Brain microvascular endothelial cell (primary cell): ENCODE measurements at places on chromosomes 4 and X.
A peak's percentile ranks its signal among the peaks of the same experiment; 100 is the strongest.

DNA sequence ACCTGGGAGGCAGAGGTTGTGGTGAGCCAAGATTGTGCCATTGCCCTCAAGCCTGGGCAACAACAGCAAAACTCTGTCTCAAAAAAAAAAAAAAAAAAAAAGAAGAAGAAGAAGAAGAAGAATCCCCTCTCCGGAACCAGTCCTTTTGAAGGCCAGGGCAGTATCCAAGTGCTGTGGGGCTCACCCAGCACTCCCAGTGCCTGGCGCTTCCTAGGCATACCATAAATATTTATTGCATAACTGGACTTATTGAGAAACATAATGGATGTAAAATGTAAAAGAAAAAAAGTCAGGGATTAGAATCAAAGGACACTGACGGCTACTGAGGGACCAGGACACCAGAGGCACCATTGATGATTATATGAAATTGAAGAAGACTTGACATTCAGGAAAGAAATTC lies 162.1 kb upstream of the KIT start:
- DNase-seq, result no peak

DNA sequence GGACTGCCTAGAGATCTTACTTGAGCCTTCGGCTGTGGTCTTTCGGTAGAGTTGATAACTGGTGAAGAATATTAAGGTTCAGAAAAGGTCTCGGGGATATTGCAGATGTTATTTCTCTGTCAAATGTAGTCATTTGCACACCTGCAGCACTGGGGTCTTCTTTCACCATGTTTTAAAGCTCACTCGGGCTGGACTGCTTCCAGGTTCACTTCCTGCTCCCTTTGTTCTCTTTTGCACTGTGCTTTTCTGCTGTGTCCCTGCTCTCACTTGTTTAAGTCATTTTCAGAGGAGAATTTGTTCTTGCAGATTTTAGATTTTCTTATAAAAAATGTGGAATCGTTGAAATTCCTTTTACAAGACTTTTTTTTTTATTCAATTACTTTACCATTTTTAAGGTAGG lies 68.5 kb downstream of the BMPR1B start:
- no peak for DNase-seq

- no peak for DNase-seq
Measured at GRCh38 chr4:41657561-41657960, 91.0 kb downstream of the PHOX2B start.

DNA sequence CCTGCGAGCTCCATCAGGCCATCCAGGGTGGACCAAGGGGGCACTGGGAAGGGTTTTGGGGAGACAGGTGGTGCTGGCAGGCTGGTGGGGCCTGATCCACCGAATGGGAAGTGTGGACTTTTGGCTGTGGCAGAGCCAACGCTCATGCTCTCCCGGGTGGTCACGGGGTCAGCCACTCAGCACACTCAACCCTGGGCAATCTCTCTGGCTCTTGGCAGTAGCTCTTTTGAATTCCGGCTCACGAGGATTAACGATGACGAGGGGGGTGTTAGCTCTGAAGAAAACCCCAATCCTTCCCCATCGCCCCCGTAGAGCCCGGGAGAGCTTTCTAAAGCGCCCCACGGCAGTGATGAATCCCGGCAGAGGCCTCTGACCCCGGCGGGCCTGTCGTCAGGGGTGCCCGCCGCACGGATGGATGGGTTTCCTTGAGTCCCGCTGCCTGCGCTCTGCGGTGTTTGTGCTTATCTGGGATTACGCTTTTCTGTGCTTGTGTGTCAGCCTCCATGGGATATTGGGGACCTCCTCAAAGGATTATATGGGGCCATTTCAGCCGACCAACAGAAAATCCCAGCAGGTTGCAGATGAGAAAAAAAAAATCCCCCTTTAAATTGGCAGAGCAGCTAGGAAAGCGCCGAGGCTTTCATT lies 156.8 kb upstream of the PSAPL1 start:
- DNase-seq, result no peak

- DNase-seq, result no peak
Measured at GRCh38 chrX:23118163-23118562, 118.4 kb downstream of the DDX53 start.

DNA sequence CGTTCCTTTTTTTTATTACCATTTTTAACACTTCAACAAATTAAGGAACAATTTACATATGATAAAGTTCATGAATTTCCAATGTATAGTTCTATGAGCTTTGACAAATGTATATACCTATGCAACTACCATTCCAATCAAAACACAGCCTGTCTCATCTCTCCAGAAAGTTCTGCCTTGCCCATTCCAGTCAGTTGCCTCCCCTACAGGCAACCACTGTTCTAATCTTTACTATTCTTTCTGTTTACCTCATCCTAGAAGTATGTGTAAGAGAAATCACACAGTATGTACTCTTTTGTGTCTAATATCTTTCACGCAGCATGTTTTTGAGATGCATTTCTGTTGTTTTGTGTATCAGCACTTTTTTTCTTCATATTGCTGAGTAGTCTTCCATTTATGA lies 224.9 kb downstream of the KIT start:
- peak; percentile 54 for DNase-seq

GRCh38 chr4:151753056-151753455 lies 7.8 kb downstream of the GATB start:
- DNase-seq, result peak; percentile 28

DNA sequence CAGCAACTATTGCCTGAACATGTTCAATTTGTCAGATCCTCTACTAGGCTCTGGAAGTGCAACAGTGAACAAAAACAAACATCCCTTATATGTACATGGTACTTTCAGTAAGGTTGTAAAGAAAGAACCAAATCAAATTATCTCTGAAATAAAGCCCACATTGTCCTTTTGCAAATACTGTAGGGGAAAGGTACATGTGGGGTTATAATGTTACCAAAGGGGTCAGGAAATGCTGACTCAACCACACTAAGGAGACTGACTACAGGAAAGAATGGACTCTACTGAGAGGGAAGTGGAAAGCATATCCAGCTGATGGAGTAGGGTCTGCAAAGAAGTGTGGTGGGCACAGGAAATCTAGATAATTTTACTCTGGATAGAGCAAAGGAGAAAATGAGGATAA lies 61.5 kb downstream of the PCDH18 start:
- no peak for DNase-seq

GRCh38 chr4:72357908-72358307 lies 211.1 kb downstream of the ADAMTS3 start:
- DNase-seq, result no peak

DNA sequence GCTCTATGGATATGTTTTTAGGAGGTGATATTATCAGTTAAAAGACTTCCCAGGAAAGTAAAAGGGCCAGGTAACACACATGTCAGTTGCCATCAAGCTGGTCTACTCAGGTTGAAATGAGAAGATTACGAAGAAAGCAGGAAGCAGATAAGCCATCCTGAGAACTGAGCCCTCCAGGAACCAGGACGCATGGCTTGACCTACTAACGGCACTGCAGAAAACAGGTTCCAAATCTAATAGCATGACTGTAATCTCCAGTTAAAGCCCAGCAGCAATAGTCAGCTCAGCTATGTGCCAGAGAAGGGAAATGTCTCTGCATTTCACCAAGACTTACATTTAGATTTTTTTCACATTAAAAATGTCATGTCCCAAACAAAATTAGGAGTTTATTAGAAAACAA lies 77.9 kb downstream of the APBB2 start:
- DNase-seq, result no peak

- DNase-seq, result no peak
Measured at GRCh38 chrX:13786048-13786447, 30.8 kb downstream of the GPM6B start.

DNA sequence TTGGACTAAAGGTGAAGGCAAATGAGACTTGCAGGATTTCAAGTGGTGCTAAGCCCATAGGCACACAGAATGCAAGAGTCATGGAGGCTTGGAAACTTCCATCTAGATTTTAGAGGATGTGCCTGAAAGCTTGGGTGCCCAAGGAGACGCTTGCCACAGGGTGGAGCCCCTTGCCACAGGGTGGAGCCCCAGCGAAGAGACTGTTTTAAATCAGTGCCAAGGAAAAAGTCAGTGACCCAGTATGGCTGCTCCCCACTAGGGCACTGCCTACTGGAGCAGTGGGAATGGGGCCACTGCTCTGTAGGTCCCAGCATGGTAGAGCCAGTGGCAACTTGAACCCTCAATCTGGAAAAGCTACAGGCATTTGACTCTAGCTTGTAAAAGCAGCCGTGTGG lies 794.2 kb upstream of the LCORL start:
- no peak for DNase-seq

DNA sequence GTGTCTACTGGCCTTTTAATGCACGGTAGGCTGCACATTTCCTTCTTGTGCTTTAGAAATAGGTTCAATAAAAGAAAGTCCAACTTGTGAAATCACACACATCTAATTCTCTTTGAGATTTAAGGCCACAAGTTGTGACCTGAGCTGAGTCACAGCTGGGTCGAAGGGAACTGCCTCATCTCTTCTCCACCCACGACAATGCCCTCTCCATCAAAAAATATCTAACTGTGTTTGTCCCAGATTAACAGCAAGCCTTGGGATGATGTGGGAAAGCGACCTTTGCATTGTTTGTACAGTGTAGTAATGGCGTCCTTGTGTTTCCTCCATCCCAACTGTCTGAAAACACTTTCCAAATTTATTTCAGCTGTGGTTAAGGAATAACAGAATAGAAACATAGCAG lies 168.9 kb downstream of the AMELX start:
- peak; percentile 25 for DNase-seq

GRCh38 chrX:3286196-3286945 lies 60.1 kb downstream of the MXRA5 start:
- peak; percentile 87 for DNase-seq

DNA sequence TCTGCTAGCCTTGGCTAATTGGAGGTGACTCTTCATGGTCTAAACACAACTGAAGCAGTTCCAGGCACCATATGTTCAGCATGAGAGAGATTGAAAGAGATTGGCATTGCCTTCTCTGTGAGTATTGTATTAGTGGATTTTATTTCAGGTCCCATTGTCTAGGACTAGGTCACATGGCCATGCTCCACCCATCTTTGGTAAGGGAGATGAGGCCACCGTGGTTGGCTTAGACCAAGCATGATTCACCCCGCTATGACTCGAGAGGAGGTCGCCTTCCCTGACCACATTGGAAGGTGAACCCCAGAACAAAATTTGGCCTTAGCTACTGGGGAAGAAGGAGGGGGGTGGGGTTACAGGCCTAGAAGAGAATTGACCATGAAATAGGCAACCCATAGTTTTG lies 109.9 kb upstream of the BCOR start:
- peak; percentile 4 for DNase-seq

DNA sequence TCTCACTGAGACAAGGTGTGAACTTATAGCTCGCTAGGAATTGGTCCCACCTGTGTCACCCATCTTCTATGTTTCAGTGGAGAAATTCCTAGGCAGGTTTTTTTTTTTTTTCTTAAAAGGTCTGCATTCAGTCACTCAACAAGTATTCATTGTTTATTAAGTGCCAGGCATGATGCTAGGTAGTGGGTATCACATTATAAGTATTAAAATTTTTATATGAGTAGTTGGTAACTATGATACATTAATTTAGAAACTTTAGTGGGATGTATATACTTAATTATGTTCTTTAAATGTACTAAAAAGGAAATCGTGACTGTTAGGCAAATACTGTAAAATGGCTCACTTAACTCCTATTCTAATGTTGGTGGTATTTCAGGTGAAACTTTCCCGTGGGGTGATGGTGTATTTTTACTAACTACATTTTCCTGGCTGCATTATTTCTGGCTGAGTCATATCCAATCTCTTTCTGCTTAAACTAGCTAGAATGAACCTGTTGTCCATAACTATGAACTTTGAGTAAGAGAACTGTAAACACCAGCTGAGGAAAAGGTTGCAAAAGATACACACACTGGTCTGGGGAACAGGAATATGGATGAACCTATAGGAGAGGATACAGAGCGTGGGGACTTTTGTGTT lies 49.3 kb upstream of the MED14 start:
- no peak for DNase-seq

- DNase-seq, result no peak
Measured at GRCh38 chr4:14289708-14290107, 662.2 kb upstream of the BOD1L1 start.

DNA sequence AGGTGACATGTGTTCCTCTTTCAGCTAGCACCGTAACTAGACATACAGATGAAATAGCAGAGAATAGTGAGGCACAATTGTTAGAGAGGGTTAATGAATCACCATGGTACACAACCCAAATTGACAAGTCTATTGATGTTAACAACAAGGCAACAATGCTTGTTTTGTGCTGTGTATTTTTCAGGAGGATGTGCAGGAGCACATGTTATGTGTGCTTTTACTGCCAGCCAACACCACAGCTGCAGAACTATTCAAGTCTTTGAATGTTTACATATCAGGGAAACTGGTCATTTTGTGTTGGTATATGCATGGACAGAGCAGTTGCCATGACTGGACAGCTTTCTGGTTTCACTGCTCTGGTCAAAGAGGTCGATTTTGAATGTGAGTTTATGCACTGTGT lies 32.8 kb downstream of the STBD1 start:
- no peak for DNase-seq

DNA sequence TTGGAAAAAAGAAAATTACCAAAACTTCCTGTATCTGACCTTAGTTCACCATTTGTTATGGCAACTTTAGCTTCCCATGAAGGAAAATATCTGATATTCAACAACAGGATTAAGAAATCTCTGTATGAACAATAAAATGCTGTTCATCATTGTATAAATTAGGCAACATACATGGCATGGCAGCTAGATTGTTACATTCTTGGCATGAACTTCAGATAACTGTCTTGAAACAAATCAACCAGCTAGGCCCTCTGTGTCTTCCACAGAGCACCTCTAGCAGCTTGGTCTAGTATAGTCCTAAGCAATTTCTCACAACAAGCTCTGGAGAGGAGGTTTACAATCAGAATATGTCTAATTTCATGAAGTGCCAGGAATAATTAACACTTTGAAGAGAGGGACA lies 105.4 kb upstream of the PCDH7 start:
- DNase-seq, result no peak

- no peak for DNase-seq
Measured at GRCh38 chr4:131304686-131305085, 1844.4 kb upstream of the PCDH10 start.

DNA sequence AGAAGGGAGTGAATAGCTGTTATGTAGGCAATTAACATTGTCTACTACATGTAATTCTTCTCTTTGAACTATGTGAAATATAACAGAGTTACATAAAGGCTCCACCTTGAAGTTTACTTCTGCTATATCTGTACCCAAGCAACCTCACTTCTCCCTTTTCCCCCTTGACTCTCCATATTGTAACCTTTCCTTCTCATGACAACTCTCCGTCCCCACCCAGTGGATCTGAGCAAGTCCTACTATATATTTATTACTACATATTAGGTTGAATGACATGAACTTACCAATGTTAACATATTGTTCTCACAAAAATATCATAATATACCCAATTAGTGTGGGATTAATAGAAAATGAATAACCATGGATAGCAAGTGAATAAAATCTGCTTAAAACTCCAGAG lies 93.2 kb upstream of the ATP8A1 start:
- DNase-seq, result no peak
